ENCODE measurements at places on chromosomes 2 and 18. TPM values are rescaled to one million over a fixed set of nuclear protein-coding genes. Genes with fewer than 3 reads are reported as not detected.

DNA sequence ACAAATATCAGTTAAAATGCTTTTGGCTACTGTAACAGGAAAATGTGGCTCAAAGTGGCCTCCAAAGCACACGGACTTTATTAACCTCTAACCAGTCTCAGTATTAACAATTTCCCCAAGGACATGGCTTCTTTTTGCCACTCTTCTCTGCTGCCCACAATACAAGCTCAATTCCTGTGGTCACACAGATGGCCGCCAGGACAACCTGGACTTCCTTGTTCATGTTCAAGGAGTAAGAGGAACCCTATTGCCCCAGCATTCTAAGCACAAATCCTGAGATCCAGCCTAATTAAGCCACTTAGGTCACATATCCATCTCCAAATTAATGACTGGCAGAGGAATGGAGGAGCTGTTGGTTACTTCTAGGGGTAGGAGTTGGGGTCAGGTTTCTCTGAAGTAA, 38.2 kb downstream of the AOX1 start:
- no peak for DNase-seq

Gene KCNS3
- 7.4 TPM for total RNA-seq

Gene MARCHF4
- total RNA-seq = 5.2 TPM

Gene SEPTIN10
- 73.1 TPM for total RNA-seq

Gene M1AP
- total RNA-seq = not detected

Gene VWC2L
- total RNA-seq = under 0.01 TPM

- no peak for DNase-seq
These were observed 41.4 kb upstream of the NABP1 start for GRCh38 chr2:191636586-191636985.
